Large intestine (tissue), 12 donors: ENCODE measurements at places on chromosomes 4 and X. TPM values are rescaled to one million over a fixed set of nuclear protein-coding genes. Genes with fewer than 3 reads are reported as not detected.

The HTR2C gene
- polyA plus RNA-seq, result not detected

The CENPE gene
- polyA plus RNA-seq, result 5.9 TPM

The MAGEC1 gene
- polyA plus RNA-seq, result not detected

The MAMLD1 gene
- polyA plus RNA-seq, result 3.8 TPM

The EPHA5 gene
- 0.72 TPM for polyA plus RNA-seq

- peak overlapping the region; percentile 98 for H3K27ac ChIP-seq
- no peak for DNase-seq
- no peaks in the 10 kb centered on the region for H3K27me3 ChIP-seq
- peaks cover 16% of the 10 kb centered on the region for H3K36me3 ChIP-seq
Observed at GRCh38 chrX:49059201-49059600, 402 bp downstream of the CCDC120 start.

GRCh38 chrX:130975947-130976346, 72.9 kb upstream of the ENOX2 start:
- DNase-seq, result peak; percentile 16
- no peaks in the 10 kb centered on the region for H3K27me3 ChIP-seq
- H3K4me1 ChIP-seq, result no peaks in the 10 kb centered on the region
- no peaks in the 10 kb centered on the region for H3K36me3 ChIP-seq
- H3K27ac ChIP-seq, result no peak overlapping the region

DNA sequence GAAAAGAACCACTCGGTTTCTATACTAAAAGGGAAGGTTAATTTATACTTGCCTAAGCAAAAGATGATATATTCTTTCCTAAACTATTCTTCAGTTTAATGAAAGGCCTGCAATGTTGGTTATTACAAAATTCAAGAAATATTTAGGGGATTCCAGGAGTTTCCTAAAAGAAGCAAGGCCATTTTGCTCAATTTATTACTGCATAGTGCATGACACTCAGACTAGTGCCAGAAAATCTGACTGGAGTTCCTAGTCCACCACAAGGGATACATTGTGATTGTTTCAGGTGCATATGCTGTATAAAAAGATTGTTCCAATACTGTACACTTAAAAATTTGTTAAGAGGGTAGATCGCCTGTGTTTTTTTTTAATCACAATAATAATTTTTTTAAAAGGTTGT, 78.7 kb downstream of the CAPN6 start:
- H3K36me3 ChIP-seq, result no peaks in the 10 kb centered on the region
- no peak overlapping the region for H3K27ac ChIP-seq

GRCh38 chr4:78602334-78602733, 50.8 kb downstream of the ANXA3 start:
- peaks cover 46% of the 10 kb centered on the region for H3K36me3 ChIP-seq
- H3K4me1 ChIP-seq, result no peaks in the 10 kb centered on the region
- no peak overlapping the region for H3K27ac ChIP-seq
- H3K27me3 ChIP-seq, result no peaks in the 10 kb centered on the region
- H3K4me3 ChIP-seq, result no peak overlapping the region
- no peak for DNase-seq

DNA sequence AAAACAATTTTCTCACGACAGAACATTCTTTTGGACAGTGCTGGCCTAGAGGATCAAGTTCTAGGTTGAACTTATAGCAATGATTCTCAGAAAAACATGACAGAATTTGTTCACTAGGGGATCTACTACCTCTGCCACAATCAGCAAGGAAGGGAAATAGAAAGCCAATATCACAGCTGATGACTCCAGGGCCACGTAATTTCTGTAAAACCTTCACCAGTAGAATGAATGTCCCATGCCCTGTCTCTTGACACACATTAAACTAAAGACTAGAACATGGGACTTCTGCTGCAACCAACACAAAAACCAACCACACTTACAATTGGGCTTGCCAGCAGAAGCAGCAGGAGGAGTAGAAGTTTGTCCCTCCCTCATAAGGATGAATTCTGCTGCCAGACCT, 86.0 kb upstream of the NPFFR2 start:
- H3K36me3 ChIP-seq, result no peaks in the 10 kb centered on the region
- H3K4me3 ChIP-seq, result no peak overlapping the region
- DNase-seq, result no peak
- no peaks in the 10 kb centered on the region for H3K4me1 ChIP-seq
- no peaks in the 10 kb centered on the region for H3K27me3 ChIP-seq

DNA sequence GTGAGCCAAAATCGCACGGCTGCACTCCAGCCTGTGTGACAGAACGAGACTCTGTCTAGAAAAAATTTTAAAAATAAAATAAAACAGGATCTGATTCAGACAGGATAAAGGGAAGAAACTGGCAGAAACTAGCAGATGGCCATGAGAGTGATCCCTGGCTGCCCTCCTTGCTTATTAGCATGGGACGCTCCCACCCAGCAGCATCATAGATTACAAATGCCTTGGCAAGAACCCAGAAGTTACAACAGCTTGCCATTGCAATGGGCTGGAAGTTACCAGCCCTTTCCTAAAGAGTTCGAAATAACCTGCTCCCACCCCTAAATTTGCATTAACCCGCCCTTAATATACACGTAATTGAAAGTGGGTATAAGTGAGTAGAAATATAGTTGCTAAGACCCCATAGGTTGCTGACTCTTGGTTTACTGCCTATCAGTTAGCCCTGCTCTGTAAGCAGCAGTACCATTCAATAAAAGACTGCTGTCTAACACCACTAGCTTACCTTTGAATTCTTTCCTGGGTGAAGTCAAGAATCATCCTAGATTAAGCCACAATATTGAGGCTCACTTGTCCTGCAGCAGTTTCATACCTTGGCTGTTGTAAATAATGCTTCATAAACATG, 9.1 kb upstream of the XAGE2 start:
- H3K4me3 ChIP-seq, result no peak overlapping the region
- DNase-seq, result no peak
- H3K36me3 ChIP-seq, result no peaks in the 10 kb centered on the region
- no peaks in the 10 kb centered on the region for H3K27me3 ChIP-seq
- no peak overlapping the region for H3K27ac ChIP-seq
- no peaks in the 10 kb centered on the region for H3K4me1 ChIP-seq

DNA sequence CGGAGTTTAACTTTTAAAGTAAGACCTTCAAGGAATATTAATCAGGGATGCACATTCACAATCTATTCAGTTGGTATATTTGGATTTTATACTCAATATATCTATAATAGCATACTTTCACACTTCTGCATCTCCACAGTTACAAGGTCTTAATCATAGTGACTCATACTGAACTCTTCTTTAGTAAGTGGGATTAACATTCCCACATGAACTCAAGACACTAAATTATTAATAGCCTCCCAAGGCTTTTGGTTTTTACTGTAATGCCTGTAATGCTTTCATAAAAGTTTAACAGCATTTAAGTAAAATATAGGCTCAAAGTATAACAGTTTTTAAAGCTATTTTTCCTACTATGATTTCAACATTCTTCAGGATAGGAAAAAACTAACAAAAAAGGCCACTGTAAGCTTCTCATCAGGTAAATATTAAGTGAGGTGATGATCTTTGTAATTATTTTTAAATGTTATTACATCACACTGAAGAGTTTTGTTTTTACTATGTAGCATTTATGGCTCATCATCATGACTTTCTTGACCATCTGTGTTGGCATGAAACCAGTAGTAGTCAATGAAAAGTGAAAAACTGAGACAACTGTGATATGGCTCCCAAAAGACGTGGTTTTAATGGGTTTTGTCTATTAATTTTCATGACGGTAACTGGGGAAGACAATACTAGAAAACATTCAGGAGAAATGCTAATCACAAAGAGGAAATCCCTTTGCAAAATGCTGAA, 91.5 kb upstream of the GALNT7 start:
- no peak for DNase-seq
- no peaks in the 10 kb centered on the region for H3K27me3 ChIP-seq
- no peak overlapping the region for H3K27ac ChIP-seq
- no peaks in the 10 kb centered on the region for H3K36me3 ChIP-seq
- H3K4me1 ChIP-seq, result no peaks in the 10 kb centered on the region

DNA sequence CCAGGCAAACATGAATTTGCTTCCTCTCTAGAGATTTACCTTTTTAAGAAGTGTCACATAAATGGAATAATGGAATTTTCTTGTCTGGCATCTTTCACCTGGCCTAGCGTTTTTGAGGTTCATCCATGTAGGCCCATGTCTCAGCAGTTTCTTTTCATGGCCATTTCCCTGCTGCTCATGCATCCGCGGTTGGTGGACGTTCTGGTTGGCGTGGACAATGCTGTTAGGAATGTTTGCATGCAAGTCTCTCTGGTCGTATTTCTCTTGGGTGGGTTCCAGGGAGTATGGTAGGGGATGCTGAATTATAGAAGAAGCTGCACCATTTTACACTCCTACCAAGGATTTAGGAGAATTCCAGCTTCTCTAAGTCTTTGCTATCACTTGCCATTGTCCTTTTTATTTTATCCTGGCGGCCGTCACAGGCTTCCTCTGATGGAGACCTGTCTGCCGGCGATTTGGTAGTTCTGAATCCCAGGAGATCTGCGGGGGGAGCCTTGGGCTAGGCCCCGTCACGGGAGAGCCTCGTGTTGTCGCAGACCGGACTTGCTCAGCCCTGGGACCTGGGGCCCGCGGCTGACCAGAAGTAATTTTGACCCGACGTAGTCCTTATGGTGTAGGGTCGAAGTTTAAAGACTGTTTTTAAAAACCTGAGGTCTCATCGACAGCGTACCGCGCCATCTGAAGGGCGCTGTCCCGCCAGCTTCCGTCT, 56.9 kb upstream of the TADA2B start:
- H3K27me3 ChIP-seq, result no peaks in the 10 kb centered on the region
- peak overlapping the region; percentile 99 for H3K27ac ChIP-seq
- H3K4me3 ChIP-seq, result peak overlapping the region; percentile 85
- H3K36me3 ChIP-seq, result peaks cover 8% of the 10 kb centered on the region

DNA sequence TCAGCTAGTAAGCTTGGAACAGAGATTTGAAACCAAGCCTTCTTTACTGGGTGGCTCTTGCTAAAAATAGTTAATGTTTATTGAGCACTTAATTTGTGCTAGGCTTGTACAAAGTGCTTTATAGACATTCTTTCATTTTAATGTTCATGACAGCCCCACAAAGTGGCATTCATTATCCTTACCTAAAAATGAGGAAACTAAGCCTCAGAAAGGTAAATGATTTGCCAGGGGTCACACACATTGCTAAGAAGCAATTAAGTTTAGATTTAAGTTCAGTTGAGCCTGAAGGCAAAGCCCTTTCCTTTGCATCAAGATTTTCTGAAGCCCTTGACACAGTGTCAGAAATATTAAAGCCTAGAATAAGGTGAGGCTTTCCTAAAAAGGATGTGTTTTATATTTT, 327.5 kb upstream of the FGF13 start:
- no peak overlapping the region for H3K4me3 ChIP-seq
- H3K27me3 ChIP-seq, result no peaks in the 10 kb centered on the region
- no peak overlapping the region for H3K27ac ChIP-seq
- DNase-seq, result no peak

DNA sequence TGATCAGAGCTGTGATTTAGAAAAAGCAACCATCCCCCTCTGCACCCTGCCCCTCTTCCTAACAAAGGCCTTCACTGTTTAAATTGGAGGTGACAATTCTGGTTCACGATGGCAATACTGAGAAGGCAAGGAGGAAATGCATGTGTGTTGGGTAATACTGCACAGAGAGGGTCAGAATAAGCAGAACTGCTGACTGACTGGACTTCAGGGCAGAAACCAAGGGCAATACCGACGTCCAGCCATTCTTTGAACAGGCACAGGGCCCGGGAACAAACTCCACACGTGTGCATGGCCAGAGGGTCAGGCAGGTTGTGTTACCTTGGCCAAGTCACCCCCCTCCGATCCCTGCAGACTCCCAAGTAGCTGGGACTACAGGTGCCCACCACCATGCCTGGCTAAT, 6.0 kb downstream of the ACSL1 start:
- no peaks in the 10 kb centered on the region for H3K36me3 ChIP-seq
- DNase-seq, result no peak
- peaks cover 20% of the 10 kb centered on the region for H3K27me3 ChIP-seq
- peaks cover 6% of the 10 kb centered on the region for H3K4me1 ChIP-seq

GRCh38 chr4:37946503-37947179, 13.6 kb upstream of the PTTG2 start:
- H3K4me1 ChIP-seq, result no peaks in the 10 kb centered on the region
- no peaks in the 10 kb centered on the region for H3K27me3 ChIP-seq
- H3K36me3 ChIP-seq, result no peaks in the 10 kb centered on the region
- DNase-seq, result no peak

DNA sequence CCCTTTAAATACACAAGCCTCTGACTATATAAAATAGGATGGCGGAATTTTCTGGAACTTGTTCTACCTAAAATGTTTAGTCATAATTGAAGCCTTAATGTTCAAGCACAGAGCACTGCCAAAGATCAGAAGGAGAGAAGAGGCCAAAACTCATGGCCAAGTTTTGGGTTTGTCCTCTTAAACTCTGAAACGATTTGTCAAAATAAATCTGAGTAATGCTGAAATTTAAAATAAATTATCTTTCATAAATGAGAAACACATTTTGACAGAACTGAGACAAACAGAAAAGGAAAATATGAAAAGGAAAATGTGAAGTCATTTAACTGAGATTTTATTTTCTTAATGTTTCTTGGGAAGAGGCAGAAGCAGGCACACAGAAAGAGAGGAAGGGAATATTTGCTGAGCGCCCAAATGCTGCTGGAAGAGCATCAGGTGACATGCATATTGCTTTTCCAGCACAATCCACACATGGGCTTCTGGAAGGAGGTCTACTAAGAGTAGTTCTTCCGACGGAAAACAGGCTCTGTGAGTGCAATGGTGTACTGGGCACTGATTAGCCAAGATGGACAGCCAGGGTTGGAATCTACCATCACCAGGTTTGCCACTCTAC, 47.4 kb upstream of the ZNF518B start:
- H3K27me3 ChIP-seq, result no peaks in the 10 kb centered on the region
- no peaks in the 10 kb centered on the region for H3K4me1 ChIP-seq
- H3K36me3 ChIP-seq, result no peaks in the 10 kb centered on the region
